NCI-H2227 treated with DMSO at 0.1 percent for 48 hours (cell line): ENCODE measurements at places on chromosomes 13 and 19.
A peak's percentile ranks its signal among the peaks of the same experiment; 100 is the strongest.

DNA sequence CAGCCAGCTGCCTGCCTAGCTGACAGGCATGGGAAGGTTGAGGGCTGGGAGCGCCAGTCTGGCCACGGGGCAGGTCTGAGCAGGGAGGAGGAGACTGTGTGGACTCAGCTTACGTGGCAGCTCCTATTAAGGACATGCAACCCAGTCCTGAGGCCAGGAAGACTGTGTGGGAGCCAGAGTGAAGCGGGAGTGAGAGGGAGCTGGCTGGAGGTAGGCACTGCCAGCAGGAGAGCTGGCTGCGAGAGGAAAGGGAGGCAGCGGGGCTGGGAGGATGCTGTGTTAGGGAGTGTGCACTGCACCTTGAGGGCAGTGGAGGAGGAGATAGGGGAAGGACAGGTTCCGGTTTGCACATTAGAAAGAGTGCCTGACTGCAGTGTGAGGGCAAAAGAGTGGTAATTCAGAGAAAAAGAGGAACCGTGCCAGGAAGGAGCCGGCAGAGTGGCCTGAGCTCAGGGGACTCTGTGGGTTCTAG is 99.2 kb downstream of the SLC7A1 start:
- DNase-seq: no peak

- no peak for DNase-seq
Measured at GRCh38 chr13:77737583-77738200, 40.2 kb downstream of the SLAIN1 start.

GRCh38 chr19:6108721-6109633 is 1.3 kb downstream of the RFX2 start:
- DNase-seq: peak; percentile 68

DNA sequence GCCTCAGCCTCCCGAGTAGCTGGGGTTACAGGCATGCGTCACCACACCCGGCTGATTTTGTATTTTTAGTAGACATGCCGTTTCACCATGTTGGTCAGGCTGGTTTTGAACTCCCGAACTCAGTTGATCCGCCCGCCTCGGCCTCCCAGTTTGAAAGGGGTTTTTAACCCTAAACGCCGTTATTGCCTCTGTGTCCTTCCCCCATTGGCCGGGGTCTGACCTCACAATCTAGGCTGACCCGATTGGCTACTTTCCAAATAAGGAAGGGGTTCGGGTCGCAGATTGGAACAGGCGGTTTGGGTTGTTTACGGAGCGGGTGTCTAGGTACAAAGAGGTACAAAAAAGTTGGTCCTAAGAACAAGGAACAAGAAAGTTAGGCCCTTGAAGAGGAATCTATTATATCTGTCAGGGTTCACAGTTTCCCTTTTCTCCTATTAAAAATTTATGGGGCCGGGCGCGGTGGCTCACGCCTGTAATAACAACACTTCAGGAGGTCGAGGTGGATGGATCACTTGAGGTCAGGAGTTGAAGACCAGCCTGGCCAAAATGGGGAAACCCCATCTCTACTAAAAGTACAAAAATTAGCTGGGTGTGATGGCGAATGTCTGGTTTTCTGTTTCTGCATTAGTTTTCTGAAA is 1.0 kb downstream of the ZNF253 start:
- DNase-seq: no peak

DNA sequence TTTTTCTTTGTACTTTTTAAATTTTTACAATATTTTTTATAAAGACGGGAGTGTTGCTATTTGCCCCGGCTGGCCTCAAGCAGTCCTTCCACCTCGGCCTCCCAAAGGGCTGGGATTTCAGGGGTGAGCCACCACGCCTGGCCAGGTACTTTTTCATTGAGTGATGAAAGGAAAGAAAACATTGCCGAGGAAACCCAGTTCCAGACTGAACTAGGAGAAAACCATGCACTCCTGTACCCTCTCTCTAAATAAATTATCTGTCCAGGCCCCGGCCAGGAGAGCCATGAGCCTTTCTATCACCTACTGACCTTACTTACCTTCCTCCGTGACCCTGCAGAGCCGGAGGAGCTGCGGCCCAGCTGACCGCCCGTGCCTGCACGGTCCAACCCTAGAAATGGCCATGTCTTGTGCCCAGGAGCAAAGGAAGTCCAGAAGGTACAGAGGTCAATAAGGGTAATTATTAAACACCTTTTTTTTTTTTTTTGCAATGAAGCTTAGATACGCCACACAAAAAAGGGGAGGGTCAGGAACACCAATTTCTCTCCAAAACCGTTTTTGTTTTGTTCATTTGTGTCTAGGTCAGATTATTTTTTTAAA is at the start of gene SLC7A9:
Gene SLC7A9 (minus strand): TSS at position 399 of the 597 bp plus-strand sequence. CDS start 1,233 bp downstream, outside the sequence.
- no peak for DNase-seq

DNA sequence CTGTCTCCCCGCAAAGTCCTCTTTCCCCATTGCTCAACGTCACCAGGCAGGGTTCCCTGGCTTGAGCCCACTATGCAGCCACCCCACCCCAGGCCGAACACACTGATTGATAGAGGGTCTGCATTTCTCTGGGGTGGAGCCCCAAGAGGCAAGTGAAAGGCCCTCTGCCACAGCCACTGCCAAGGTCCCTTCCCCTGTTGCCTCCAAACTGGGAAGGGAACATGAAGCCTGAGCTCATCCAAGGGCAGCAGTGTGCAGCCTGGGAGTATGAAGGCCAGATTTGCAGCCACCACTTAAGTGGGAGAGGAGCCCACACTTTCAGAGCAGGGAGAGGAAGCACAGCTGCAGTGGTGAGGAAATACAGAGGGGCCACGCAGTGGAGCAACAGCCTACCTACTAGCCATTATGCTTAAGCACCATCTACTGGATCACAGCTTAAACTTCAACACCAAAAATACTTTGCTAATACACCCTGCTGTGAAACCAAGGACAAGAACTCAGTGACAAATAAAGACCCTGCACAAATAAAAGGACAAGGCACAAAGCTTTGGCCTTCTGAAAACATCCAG is 48.6 kb downstream of the UBL3 start:
- no peak for DNase-seq

GRCh38 chr13:73034901-73035300 is 23.9 kb upstream of the KLF5 start:
- no peak for DNase-seq

DNA sequence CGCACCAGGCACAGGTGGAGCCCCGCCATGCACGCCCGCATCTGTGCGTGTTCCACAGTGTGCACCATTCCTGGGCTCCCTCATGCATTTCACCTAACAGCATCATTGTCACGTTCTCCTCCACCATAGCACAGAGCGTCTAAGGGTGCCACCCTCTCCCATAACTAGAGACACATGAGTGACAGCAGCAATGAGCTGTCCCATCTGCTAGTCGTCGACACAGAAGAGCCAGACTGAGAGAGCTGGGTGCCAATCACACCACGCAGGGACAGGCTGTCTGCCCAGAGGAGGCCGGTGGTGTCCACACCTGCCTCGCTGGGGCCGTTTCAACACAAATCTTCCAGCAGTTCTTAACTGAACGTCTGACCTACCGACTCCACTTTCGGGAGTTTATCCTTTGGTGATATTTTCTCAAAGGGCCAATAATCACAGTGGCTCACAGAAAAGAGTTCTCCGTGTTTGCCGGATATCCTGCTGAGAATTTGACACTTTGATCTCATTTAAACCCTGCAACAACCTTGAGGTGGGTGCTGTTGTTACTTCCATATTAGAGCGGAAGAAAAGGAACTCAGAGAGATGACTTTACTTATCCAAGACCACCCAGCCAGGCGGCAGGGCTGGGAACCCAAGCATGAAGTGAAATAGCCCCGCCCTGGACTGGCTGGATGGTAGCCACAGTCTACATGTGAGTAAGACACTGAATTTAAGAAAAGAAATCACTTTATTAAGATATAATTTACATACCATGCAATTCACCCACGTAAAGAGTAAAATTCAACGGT is 16.2 kb downstream of the CLEC11A start:
- DNase-seq: no peak

DNA sequence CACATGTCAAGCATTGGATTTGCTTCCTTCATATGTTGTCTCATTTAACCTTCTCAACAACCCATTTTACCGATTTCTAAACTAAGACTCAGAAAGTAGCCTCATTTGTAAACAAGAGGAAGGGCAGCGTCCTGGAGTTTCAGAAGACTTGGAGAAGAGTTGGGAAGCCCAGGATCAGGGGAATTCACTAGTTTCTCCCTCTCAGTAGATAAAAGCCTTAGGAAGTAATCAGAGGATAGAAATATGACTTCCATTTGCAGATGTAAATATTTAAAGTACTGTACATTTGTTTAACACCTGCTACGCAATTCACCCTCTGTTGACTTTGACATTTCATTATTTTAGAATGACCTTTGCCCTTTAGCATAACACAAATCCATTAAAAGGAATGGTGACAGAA is 216.4 kb downstream of the DCT start:
- DNase-seq: no peak

DNA sequence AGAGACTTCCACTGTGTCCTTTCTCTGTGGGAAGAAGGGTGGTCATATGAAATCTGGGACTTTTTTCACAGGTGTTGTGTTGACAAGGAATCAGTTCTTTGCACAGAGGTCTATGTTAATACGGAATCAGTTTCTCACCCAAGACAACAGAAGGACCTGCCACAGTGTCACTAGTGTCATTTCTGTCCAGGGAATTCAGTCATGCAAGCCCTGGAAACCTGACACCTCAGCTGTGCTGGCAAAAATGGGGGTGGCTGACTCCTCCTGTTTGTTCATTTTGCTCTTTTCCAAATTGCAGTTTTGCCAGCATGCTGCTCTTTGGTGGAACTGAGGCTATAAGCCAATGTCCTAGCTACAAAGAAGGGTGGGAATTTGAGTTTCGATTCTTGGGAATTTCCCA is 49.8 kb upstream of the ESD start:
- no peak for DNase-seq

DNA sequence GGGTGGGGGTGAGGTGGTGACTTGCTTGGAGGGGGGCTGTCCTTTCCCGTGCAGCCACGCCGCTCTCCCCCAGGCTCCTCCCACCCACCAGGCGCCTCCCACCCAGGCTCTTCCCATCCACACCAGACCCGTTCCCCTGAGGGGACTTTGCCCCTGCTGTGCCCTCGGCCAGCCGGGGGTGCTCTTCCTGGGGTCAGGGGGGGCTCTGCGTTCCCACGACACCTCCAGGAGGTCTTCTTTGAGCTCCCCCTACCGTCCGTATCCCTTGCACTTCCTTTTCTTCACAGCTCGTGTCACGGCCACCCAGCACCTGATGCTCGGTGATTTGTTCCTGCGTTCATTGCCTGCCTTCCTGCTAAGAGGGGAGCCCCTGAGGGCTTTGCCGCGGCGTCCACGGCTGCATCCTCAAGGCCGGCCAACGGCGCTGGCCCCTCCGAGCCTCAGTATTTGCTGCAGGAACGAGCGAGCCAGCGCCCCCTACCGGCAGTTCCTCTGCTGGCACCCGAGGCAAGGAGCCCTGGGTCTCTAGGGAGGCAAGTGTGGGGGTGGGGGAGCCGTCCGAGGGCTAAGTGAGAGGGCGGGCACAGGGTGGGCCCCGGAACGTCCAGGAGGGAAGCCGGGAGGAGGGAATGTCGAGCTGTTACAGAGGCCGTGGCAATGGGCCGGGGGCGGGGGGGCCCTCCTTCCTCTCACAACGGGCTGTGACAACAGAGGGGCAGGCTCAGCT is 11.8 kb downstream of the LRRC4B start:
- peak; percentile 71 for DNase-seq

GRCh38 chr19:1161716-1162115 is 12.4 kb downstream of the SBNO2 start:
- no peak for DNase-seq

GRCh38 chr13:111338841-111339240 is 18.4 kb downstream of the TEX29 start:
- no peak for DNase-seq

DNA sequence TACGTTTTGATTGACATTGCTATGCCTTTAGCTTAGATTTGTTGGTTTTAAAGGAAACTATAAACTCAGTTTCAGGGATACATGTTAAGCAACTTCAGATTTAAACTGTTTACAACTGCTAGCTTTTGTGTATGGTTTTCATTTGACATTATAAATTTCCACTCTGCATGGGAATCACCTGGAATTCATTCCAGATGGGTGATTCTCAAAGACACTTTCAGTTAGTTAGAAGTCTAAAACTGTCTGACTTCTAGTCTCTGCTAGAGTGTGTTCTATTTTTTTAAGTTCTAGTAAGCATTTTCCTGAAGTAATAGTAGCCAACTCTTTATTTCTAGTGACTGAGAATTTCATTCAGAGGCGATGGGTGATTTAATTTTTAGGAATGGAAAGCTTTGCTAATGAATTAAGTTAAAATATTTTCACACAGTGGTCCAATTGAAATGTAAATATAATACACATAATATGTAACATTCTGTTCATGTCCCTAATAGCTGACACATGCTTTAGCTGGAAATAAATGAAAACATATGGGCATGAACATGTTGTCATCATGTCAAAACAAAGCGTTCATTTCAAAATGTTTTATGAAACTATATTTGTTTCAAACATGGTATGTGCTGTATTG is 58.3 kb upstream of the CSNK1A1L start:
- DNase-seq: no peak

DNA sequence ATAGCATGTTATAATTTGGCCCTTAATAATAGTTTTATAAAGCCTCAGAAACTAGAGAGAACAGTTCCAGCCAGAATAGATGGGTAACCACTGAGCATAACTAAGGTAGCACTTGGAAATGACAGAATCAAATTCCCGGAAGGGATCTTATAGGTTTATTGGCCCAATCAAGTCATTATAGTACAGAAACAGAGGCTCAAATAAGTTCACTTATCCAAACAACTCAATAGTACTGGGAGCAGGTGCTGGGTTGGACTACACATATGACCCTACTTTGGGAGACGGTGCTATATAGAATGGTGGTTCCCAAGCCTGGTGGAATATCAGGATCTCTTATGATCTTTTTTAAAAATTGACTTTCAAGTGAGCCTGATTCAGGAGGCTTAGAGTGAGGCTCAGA is 32.7 kb upstream of the OLFM4 start:
- DNase-seq: no peak

DNA sequence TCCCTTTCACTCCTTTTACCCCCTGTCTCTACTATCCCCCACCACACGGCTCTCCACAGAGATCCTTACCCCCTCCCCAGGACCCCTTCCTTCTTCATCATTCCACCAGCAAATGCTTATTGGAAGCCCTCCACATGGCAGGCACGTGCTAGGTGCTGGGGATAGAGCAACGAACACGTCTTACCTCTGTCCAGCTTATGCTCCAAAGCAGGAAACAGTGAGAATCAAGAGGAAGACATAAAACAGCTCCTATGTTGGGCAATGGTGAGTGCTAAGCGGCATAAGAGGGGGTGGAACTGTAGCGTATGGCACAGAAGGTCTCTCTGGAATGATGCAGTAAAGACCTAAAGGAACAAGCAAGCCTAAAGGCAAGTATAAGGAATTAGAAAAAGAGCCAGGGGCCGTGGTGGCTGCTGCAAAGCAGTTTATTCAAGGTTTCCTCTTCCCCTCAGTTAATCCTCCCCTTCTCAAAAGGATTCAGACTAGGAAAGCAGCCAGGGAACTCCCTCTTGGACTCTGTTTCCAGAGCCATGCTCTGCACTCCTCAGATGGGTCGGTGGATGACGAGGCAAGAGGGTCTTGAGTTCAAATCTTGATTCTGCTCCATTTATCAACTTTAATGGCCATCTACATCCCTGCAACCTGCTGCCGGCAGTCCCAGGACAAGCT is 289.4 kb downstream of the FOXO1 start:
- no peak for DNase-seq

DNA sequence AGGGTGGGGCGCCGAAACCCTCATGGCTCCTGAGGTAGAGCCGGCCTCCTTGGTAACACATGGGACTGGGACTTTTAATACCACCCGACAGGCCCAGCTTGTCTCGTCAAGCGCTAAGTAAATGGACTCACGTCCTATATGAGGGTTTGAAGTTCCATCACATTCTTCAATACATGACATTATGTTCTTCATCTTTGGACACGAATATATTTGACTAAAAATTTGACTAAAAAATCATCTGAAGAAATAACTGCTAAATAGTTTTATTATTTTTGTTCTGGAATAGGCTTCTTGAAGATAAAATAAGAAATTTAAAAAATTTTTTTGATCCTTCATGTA is 335 bp upstream of the ZNF607 start:
- no peak for DNase-seq
